ENCODE measurements at places on chromosomes 3 and 15.

- no peak for DNase-seq
Observed at GRCh38 chr3:38580450-38581382, 68.8 kb downstream of the SCN5A start.

DNA sequence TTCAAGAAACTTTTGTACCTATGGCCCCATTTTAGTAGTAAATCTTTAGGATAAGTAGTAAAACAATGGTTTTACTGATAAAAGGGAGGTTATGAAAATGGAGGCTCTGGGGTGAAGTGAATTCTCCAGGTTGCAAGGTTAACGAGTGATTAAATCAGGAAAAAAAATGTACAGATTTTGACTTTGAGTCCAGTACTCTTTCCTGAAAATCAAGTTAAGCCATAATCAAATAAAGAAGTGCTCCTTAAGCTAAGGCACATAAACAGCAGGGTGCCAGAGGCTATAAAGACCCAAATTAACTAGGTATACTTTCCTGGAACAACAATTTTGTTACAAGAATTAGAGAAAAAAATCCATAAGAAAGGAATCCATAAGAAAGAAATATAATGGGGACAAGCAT lies 114.7 kb downstream of the DPH6 start:
- no peak for DNase-seq

- DNase-seq = no peak
Observed at GRCh38 chr15:80494756-80495155, 90.6 kb downstream of the ARNT2 start.

- DNase-seq = no peak
Observed at GRCh38 chr15:70156671-70157271, 59.1 kb upstream of the TLE3 start.

- DNase-seq = peak; percentile 62
Observed at GRCh38 chr3:153595186-153595815, 433.3 kb downstream of the RAP2B start.

DNA sequence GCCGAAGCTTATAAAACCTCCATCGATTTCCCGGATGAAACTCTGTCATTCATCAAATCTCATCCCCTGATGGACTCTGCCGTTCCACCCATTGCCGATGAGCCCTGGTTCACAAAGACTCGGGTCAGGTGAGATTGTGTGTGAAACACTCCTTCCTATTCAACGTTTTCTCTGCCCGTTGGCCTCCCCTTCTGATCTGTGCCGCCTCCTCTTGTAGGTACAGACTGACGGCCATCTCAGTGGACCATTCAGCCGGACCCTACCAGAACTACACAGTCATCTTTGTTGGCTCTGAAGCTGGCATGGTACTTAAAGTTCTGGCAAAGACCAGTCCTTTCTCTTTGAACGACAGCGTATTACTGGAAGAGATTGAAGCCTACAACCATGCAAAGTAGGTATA lies 47.4 kb downstream of the SEMA6D start:
- no peak for DNase-seq

GRCh38 chr3:156360963-156361362 lies 194.0 kb downstream of the SSR3 start:
- no peak for DNase-seq

DNA sequence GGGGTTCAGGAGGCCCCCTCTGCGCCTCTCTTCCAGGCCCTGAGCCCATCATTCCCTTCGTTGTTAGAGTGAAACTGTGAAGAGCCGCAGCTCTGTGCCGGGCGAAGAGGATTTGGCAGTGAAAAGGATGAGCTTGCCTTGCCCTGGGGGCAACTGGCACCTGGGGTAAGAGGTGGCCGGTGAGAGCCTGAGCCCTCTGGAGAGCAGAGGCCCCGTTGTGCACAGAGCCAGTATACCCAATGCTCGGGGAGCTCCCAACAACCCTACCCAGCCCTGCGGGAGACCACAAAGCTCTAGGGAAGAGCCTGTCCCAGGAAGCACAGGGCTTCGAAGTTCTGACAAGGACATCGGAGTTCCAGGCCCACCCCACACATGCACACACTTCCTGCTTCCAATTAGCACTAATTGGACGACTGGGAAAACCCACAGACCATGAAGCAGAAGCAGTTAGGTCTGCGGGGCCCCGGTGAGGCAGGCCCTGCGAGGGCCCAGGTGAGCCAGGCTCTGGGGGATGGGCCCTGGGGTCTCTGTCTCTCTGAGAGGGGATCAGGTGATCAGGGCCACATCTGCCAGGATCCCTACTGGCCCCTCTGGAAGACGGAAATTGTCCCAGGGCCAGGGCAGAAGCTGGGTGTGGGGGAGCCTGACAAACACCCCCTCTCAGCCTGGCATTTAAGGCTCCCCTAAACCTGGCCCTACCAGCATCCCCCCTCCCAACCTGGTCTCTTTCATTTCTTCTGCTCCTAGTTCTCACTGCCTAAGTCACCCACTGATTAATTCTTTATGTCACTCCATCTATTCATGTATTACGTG lies 27.9 kb upstream of the SFMBT1 start:
- DNase-seq = no peak

DNA sequence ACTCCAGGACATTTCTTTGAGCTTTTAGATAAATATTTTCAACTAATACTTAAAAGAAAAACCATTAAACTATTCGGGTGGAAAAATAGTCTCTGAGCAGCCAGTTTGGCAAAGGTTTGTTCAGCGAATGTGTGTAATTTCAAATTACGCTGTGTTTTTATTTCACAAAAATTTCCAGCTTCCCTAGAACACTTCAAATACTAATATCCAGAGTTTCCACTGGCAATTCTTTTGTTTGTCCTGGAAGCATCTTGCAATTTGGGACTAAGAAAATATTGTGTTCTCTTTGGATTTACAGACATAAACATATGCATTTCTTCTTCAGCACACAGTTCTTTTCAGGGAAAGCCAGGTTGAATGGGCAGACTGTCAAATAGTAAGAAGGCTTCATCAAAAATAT lies 61.9 kb downstream of the MDFIC2 start:
- no peak for DNase-seq

- no peak for DNase-seq
Observed at GRCh38 chr15:71252044-71252739, 136.9 kb downstream of the THSD4 start.

- DNase-seq = no peak
Observed at GRCh38 chr3:195147649-195148080, 123.3 kb downstream of the XXYLT1 start.

GRCh38 chr3:31785734-31786133 lies 195.3 kb downstream of the OSBPL10 start:
- DNase-seq = no peak

DNA sequence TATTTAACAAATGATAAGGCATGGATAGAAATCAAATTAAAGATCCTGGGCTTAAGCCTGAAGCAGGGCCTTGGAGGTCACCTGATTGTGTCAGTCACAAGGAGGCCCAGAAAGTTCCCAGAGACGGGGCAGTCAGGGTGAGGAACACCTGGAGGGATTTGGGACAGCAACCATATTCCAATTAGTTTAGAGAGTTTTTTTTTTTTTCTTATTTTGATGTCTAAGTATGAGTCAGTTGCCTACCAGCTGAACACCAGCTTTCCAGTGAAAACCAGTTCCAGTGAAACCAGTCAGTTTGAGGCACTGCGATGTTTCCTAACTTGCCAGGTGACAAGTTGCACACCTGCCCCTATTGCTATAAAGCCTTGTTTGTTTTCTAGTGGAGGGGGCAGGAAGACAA lies 350.7 kb upstream of the AZI2 start:
- DNase-seq = peak; percentile 6

Data from SW480 (cell line).